ENCODE measurements at places on chromosomes 16 and 17. TPM values are rescaled to one million over a fixed set of nuclear protein-coding genes. Genes with fewer than 3 reads are reported as not detected.
A peak's percentile ranks its signal among the peaks of the same experiment; 100 is the strongest.

Gene IGSF6
- total RNA-seq: 1.3 TPM

- no peak for DNase-seq
Observed at GRCh38 chr17:51188271-51188833, 22.1 kb downstream of the NME2 start.

Gene ATP6V0C
- 116 TPM for total RNA-seq

Gene C17orf100
- 2.3 TPM for total RNA-seq

Gene KRT28
- total RNA-seq: not detected

GRCh38 chr17:29196769-29197515 lies 16.7 kb upstream of the MYO18A start:
- no peak for DNase-seq

DNA sequence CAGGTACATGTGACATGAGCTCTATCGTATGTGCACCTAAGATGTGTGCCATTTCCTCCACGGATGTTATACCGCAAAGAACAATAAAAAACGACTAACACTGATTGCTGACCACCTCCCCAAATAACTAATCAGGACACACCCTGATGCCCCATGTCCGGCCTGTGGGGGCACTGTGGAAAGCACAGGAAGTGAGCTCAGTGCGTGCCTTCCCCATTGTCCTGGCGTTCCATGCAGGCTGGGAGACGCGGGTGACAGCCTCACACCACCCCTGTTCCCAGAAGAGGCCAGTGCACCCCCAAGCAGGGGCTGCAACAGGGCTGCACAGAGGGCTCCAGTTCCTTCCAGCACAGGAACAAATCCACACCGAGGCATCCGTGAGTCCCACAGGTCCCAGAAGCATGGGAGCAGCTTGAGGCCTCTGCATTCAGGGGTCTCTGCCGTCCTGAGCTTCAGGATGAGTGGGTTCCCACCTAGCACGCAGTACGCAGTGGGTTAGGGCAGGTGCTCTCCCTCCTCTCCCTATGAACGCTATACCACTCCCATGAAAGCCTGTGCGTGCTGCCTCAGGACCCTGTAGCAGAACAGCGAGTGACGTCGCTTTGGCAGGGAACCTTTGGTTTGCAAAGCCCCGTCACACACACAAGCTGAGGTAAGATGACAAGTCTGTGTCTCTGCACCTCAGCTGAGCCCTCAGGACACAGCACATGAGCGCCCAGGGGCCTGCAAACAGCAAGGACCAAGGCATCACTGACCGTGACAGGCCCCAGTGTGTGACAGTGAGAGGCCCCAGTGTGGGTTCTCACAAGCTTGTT lies 117.7 kb downstream of the ZNF778 start:
- DNase-seq: peak; percentile 36

Gene APOBR
- total RNA-seq: 12.6 TPM

DNA sequence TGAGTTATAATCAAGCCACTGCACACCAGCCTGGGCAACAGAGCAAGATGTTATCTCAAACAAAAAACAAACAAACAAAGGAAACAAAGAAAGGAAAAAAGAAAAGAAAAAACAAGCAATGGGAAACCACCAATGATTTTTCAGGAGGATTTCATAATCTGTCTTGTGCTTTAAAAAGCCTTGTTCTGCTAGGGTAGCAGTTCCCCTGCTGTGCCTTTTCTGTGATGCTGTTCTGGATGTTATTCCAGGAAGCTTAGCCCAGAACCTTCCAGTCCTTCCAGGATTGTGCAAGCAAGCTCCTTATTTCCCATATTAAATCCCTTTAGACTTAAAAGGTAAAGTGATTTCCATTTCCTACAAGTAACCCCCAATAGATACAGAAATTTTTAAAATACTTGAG lies 171.1 kb downstream of the ABCC12 start:
- no peak for DNase-seq

- no peak for DNase-seq
Observed at GRCh38 chr17:4974115-4974670, 6.6 kb upstream of the SPAG7 start.

DNA sequence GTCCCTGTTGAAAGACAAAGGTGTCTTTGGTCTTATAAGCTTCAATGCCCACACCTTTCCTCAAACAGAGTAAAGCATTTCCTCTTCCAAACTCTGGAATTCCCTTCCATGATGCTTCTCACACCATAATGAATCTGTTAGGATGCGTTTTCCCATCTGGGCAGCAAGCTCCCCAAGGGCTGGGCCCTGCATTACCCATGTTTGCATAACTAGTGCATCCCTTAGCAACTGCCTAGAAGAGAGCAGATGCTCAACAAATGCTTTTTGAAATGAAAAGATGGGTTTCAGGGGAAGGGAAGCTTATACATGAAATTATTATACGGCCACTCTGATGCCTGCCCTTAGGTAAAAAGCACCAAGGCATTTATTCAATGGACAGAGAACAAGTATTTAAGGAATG lies 124.5 kb upstream of the CCL2 start:
- no peak for DNase-seq

Gene CCDC154
- total RNA-seq: 0.47 TPM

DNA sequence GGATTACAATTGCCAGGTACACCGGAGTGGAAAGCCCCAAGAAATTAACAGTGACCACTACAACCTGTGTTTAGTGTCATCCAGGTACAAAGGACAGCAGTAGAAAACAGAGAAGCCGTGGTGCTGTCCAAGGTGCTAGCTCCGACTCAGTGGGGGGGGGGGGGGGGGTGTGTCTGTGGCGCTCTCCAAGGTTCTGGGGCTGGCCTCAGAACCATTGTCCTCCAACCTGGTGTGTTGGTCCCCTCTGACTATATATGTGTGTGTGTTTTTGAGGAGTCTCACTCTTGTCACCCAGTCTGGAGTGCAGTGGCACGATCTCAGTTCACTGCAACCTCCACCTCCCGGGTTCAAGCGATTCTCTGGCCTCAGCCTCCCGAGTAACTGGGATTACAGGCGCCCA lies 5.8 kb upstream of the ZNF23 start:
- DNase-seq: no peak

DNA sequence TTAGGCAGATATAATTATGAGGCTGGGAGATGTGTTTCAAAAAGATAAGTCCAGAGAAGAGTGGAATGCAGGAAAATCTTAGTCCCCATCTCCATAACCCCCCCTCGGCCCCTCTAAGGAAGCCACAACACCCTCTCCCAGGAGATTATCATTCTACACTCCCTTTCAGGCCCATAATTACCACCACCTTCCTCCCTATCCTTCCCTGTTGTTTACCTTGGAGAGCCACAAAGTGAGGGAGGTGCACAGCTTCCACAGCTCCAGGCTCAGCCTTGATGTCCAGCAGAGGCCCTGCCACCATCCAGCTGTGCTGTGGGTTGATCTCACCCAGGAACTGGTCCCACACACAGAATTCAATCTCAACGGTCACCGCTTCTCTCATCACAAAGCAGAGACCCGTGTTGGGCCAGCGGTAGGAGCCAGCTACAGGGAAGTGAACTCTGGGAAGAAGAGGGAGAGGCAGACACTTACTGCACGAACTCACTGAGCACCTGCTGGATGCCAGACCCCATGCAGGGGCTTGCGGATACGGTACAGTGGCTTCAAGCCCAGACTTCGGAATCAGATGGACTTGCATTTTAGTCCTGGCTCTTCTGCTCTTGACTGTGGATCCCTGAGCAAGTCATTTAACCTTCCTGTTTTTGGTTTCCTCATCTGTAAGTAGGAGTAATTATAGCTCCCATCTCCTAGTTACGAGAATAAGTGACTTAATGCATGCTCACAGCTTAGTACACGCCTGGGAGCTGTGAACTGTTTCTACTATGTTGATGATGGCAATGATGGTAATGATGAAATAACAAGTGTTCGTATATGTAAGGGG lies 44.1 kb downstream of the MIS12 start:
- DNase-seq: no peak

DNA sequence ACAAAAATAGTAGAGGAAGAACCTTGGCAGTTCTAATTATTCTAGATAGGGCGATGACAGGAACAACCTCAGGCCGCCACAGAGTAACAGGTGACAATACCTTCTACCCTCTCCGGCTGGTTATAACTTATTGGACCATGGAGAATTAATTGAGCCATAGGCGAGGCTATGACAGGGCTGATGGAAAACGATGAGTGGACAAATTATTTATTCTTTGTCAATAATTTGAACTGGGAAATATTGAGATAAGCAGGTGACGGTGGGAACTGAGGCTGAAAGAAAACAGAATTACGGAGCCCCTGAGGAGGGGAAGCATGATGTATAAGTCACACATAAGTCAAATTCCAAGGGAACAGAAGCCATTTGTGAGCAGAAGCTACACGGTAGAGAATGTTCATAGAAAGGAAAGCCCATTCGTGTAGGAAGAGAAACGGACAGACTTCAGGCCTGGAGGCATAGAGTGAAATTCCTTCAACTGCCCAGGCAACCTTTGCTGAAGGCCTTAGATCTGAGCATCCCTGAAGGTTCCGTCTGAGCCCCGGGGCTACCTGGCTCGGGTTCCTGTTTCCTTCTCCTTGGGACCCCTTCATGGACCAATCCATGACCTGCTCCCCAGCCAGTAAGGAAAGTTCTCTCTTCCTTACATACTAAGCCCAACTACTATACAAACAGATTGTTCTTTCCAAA lies 158.1 kb downstream of the MAP2K4 start:
- no peak for DNase-seq

Gene GLP2R
- 94.1 TPM for total RNA-seq

DNA sequence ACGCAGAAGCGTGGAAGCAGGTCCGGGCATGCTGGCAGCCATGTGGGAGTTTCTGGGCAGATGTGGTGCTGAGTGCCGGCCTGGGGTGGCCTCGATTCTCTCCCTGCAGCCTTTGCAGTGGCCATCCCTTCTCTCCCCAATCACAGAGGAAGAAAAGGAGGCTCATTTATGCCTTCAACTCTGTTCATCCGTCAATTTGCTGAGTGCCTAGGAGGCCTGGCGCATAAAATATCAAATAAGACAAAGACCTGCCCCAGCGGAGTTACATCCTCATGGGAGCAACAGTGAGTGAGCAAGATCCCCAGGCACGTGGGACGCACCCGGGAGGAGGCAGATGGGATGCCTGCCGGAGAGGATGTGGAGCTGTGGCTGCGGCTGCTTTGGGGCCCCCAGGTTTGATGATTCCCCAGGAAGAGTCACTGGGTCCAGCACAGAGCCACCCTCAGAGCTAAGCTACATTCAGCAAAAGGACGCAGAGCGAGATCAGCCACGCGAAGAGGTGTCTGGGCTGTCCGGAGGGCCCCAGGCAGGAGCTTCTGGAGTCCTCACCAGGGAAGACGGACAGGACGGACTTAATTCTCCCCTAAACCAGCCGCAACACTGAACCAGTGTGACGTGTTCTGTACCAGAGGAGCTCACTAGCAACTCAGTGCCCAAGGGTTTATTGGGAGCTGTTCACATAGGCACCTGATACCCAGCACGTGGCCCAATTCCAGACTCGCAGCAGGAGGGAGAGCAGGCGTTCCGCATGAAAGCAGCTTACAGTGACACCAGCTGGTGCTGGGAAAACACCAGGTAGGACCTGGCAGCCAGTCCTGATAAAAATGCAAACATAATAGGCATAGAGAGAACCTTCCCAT lies 11.3 kb downstream of the CA5A start:
- DNase-seq: no peak

- DNase-seq: no peak
Observed at GRCh38 chr17:78255953-78256706, 24.7 kb downstream of the TMEM235 start.

DNA sequence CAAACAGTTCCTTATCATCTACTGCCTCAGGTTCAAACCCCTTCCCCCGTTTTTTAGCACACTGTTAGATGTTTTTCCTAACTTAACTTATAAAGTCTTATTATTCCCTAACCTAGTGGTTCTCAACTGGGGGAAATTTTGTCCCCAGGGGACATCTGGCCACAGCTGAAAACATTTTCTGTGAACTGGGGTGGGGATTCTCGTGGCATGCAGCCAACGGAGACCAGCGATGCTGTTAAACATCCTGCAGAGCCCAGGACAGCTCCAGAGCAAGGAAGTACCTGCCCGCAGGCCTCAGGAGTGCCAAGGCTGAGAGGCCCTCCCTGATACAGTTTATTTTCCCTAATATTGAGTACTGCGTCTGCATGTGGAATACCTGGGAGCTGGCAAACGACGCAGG lies 24.3 kb downstream of the ZCCHC14 start:
- DNase-seq: no peak

Gene NPIPB2
- 4.7 TPM for total RNA-seq

Gene IRF8
- total RNA-seq: 191 TPM

- no peak for DNase-seq
Observed at GRCh38 chr17:50139185-50139783, 9.3 kb upstream of the SAMD14 start.

GRCh38 chr16:8996891-8997290 lies 33.2 kb upstream of the USP7 start:
- DNase-seq: no peak

DNA sequence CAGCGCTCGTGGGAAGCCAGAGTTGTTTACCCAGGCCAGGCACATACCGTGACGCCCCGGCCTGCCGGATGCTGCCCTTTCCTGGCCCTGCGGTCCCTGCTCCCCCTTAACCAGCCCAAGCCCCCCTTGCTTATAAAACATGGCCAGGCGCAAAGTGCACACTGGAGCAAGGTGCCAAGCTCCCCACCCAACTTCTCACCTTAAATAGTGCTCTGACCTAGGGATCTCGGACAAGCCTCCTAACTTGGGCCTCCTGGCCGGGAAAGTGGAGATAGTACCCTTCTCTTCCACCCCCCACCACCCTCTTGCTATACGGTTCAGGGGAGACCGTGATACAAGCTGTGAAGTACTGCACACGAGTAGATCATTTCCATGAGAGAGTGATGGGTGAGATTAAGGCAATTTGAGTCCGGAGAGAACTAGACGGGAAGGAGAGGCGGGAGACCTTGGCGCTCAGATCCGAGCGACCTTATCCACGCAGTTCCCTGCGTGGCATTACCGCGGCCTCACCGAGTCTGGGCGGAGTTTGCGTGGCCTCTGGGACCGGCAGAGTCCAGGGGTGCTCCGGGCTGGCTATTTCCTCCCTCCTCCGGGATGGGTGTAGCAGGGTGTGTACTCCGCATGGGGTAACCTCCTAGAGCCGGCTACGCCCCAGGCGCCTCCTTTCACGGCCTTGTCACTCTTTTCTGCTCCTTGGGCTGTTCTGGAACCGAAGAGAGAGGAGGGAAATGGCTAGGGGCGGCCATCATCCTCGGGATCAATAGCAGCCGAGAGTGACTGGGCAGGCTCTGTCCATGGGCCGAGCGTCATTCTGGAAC lies 4.4 kb upstream of the LHX1 start:
- no peak for DNase-seq

GRCh38 chr17:49486012-49486641 lies 9.0 kb upstream of the NGFR start:
- no peak for DNase-seq

All from Peyer's patch (tissue), 4 donors.